Effector CD8-positive, alpha-beta T cell (primary cell): ENCODE measurements at places on chromosomes 6 and 20.

- no peak for DNase-seq
These were observed 171.5 kb upstream of the RIPOR2 start for GRCh38 chr6:25107218-25107617.

GRCh38 chr6:107496892-107497684 lies 7.2 kb downstream of the SOBP start:
- DNase-seq = no peak

DNA sequence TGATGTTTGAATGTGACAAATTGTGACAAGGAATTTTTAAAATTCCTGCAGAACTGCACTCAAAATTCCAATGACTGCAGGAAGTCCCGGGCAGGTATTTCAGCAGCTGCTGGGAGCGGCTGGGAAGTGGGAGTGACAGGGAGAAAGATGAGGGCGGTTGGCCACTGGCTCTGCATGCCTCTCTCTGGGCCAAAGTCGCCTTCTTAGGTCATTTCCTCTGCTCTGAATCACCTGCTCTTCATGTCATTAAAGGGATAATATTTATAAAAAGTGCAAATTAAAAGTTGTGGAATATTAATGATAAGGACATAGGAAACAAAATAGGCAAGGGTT lies 43.9 kb downstream of the RAMACL start:
- DNase-seq = no peak

GRCh38 chr6:136956590-136957544 lies 34.8 kb downstream of the SLC35D3 start:
- no peak for DNase-seq

DNA sequence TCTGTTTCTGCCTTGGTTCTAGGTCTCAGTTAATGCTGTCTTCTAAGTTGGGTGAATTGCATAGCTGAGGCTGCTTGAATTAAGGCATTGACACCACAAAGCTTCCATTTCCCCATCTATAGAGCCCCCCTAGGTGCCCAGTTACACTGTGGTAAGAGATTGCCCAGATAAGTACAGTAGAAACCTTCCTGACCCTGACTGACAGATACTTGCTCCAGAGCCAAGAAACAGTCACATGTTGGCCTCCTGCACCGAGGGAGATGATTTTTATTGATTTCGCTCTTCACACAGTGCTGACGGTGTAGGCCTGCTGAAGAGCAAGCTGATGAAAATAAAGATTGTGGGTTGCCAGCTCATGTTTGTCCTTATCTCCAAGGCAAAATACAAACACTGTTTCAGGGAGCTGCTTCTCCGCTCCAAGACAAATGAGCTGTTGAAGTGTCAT lies 67.9 kb downstream of the TRMT11 start:
- DNase-seq = no peak

DNA sequence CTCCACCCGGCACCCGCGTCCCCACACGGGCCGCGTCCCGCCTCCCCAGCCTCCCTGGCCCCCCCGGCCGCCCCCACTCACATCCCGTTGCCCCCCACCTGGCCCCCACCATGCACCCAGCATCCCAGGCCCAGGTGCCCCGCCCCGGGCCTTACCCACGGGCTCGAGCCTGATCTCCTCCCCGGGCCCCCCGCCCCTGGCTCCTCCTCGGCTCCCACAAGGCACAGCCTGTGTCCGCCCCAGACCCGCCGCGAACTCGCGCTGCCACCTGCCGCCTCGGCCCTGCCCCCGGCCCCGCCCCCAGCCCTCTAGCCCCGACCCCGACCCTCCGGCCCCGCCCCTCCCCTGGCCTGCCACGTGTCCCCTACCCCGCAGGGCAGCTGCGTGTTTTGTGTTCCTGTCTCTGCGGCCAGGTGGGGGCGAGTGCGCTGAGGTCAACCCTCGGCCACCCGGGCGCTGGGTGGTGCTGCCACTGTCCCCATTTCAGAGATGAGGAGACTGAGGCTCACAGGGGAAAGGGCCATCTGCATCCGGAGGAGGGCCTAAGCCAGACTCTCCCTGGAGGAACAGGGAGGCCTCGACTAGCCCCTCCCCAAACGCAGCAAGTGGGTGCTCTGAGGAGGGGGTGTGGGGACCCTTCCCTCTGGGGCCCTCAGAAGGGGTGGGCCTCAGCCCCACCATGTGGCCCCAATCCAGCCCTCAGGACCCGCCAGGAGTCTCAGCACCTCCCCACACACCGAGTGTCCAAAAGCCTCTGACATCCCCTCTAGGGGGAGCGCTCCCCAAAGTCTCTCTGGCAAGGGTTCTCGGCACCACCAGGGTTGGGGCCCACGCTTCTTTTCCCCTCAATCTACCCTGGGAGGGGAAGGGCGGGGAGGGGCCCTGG lies 99.8 kb downstream of the TAF4 start:
- DNase-seq = no peak

DNA sequence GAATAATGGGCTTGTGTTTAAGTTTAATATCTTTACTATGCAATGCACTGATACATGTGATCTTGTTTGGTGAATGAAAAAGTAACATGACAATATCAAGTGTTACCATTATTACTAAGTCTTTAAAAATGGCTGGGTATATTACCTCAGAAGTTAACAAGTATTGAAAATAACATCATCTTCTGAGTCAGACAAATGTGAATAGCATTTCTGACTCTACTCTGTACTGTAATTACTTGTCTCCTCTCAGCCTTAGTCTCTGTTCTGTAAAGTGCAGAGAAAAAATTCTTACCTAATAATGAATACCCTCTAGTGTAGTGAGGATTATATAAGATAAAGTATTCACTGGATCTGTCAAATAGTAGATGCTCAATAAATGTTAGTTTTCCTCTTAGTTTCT lies 47.0 kb upstream of the GCLC start:
- DNase-seq = no peak

DNA sequence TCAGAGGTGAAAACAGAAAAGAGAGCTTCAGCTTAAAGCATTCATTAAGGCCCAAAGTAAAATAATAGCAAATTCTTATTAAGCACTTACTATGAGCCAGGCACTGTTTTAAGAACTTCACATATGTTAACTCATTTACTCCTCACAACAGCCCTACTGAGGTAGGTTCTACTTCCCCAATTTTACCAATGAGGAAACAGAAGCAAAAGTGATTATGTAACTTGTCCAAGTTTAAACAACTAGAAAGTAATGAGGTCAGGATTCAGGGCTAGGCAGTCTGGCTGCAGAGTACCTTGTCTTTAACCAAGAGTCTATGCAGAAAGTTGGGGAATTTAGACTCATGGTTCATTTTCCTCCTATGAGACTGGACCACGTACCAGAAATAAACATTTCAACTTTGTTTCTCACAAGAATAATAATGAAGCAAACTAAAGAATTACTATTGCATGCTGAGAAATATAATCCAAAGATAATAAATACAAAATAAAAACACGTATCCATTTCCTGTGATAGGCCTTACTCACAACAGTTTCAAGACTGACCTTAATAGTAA lies 3.8 kb downstream of the COL21A1 start:
- no peak for DNase-seq

GRCh38 chr6:5582762-5583161 lies 321.4 kb downstream of the FARS2 start:
- DNase-seq = no peak

DNA sequence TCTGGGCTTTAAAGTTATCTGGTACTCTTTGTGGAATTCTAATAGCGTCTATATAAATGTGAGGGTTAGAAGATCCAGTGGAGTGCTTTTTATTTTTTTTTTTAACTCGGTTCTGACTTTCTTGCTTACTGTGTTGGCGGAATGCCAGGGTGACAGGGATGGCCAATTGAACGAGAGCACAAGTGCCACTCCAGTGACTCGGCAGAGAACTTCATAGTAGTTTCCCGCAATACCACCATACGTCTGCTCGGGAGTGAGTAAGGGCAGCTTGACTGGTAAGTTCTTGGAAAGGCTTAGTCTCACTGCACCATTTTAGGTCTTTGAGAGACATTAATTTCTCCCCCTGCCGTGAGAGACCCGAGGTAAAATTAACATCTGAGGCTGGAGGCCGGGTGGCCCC lies 49.4 kb upstream of the TULP1 start:
- no peak for DNase-seq

DNA sequence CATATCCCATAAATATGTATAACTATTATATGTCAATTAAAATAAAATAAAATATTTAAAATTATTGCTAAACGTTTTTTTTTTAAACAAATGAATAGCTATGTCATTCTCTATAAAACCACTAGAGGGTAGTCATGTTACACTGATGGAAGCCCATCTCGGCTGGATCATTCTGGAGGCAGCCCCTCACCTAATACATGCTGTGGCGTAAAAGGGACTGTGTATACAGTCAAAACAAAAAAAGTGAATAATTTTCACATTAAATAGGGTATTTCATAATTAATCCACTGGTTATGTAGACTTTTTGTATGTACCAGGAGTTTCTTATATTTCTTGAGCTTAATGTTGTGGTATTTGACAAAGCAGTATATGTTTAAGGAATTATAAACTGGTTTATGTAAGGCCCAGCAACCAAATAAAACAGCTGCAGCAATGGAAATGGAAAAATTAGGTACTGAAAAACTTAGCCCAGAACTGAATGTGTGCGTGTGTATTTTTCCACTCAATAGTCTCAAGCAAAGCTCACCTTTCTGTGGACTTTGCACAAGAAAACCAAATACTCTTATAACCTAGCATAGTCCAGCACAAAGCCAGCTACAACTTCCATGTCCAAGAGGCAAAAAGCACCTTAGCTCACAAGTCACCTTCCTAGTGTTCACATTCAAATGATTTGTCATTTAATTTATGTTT lies 81.7 kb downstream of the COL9A1 start:
- no peak for DNase-seq

DNA sequence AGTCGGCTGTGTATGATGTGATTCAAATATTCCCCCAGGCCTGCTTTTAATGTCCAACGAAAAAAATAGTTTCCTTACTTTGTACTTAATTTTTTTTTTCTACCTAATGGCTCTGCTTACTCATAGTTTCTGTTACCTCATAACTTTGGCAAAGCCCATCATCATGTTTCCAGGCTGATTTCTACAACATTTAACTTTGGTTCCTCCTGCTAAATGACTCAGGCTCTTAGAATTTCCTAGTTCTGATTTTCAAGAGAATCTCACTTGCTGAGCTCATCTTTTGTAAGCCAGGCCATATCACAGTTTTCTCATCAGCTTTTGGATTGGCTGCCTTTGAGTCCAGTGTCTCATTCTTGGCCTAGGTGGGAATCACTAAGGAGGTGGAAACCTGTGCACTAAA lies 323.1 kb downstream of the HDGFL1 start:
- DNase-seq = no peak

DNA sequence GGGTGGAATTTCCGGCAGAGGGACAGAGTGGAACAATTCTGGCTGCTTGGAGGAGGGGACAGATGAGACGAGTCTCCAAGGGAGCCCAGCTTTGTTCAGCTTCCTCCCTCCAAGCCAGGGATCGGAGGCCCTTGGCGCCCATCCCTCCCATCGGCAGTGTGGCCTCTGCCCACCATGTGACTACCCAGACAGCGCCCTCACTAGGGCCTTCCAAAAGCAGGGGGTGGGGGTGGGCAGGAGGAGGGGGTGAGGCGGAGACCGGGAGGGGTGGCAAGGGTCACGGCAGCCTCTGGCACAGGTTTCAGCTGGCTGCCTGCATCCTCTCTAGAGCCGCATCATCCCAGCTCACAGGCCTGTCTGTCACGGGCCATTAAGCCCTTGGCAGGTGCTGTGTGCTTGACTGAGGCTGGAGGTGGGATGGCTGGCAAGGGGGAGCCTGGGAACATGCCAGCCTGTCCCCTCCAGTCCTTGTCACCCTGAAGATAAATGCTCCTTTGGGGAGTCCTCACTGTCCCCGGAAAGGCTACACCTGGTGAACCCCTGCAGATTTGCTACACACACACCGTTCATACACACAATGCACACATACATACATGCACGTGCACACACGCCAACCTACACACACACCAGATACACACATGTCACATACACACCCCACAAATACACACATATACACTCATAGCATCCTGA lies 6.2 kb upstream of the FGD2 start:
- DNase-seq = no peak

- no peak for DNase-seq
These were observed 1235.4 kb upstream of the GJE1 start for GRCh38 chr6:140897349-140897748.

- DNase-seq = no peak
These were observed 54.9 kb upstream of the TULP4 start for GRCh38 chr6:158257425-158257759.

DNA sequence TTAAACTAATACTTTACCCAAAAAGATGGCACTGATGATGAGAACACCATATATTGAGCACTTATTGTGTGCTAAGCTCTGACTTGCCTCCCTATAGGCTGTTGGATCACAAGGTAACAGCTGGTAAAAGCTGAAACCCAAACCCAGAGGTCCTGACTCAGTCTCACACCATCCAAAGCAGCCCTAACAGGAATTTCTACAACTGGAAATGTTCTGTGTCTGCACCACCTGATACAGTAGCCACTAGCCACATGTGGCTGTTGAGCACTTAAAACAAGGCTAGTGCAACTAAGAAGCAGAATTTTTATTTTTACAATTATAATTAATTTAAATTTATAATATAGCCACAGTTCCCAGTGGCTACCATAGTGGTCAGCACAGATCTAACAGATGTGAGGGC lies 15.6 kb upstream of the MATN4 start:
- no peak for DNase-seq

GRCh38 chr6:150687508-150687907 lies 87.8 kb downstream of the PLEKHG1 start:
- no peak for DNase-seq

- DNase-seq = no peak
These were observed 56.5 kb downstream of the MOXD1 start for GRCh38 chr6:132344811-132345210.

DNA sequence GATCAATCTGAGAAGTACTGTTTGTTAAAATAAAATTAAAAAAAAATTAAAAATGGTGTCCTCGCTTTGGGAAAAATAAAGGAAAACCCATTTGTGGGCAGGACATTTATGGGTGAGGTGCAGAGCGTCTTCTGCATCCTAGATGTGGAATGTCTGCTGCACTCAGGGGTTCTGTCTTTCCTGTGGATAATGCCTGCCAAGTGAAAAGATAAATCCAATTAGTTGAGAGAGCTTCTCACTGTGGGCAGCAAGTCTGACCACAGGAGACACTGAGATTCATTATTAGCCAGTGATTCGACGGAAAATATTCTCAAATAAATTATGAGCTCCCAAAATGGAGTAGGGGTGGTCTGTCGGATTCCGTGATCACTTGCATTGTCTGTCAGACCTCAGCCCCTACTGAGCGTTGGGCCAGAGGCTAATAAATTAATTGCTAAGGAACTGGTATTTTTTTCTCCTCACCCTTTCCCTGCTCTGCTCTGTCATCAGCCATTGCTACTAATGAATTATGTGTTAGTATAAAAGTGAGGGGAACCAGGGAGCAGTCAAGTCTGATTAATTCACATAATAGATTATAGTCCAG lies 10.0 kb downstream of the GMPR start:
- no peak for DNase-seq

- DNase-seq = no peak
These were observed 140.3 kb downstream of the TBX18 start for GRCh38 chr6:84623956-84624680.

GRCh38 chr6:15063253-15063853 lies 182.5 kb upstream of the JARID2 start:
- no peak for DNase-seq

- DNase-seq = no peak
These were observed 41.6 kb downstream of the UNC5CL start for GRCh38 chr6:40997234-40997957.
